Foreskin keratinocyte (primary cell): ENCODE measurements at places on chromosomes 2 and 18.
A peak's percentile ranks its signal among the peaks of the same experiment; 100 is the strongest.

GRCh38 chr2:240997141-240997855 is 1.1 kb upstream of the SNED1 start:
- no peak for DNase-seq

- no peak for DNase-seq
These were observed 166.6 kb downstream of the TNS1 start for GRCh38 chr2:217835931-217836891.

- no peak for DNase-seq
These were observed 49.2 kb upstream of the RNF152 start for GRCh38 chr18:61941948-61942471.

DNA sequence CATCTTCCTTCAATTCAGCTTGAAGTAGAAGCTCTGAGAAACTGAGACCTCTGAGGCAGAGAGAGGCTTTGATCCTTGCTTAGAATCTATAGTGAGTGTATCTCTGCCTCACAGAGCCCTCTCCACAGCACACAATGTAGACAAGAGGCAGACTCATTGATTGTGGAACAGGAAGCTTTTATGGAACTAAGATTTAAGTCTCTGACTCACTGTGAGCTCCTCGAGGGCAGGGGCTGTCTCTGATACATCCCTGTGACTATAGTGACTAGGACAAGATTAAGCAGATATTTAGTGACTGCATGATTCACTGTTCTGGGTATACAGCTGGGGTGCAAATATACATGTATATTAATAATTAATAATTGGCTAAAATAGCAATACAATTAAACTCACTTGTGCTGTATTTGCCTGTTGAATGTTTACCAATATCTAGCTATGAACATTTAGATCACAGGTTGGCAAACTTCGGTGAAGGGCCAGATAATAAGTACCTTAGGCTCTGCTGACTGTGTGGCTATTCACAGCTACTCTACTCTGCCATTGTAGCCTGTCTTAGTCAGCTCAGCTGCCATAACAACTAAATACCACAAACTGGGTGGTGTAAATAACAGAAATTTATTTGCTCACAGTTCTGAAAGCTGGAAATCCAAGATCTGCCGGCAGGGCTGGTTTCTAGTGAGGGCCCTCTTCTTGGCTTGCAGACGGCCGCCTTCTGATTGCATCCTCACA is 54.4 kb downstream of the ARHGEF4 start:
- DNase-seq, result peak; percentile 81

DNA sequence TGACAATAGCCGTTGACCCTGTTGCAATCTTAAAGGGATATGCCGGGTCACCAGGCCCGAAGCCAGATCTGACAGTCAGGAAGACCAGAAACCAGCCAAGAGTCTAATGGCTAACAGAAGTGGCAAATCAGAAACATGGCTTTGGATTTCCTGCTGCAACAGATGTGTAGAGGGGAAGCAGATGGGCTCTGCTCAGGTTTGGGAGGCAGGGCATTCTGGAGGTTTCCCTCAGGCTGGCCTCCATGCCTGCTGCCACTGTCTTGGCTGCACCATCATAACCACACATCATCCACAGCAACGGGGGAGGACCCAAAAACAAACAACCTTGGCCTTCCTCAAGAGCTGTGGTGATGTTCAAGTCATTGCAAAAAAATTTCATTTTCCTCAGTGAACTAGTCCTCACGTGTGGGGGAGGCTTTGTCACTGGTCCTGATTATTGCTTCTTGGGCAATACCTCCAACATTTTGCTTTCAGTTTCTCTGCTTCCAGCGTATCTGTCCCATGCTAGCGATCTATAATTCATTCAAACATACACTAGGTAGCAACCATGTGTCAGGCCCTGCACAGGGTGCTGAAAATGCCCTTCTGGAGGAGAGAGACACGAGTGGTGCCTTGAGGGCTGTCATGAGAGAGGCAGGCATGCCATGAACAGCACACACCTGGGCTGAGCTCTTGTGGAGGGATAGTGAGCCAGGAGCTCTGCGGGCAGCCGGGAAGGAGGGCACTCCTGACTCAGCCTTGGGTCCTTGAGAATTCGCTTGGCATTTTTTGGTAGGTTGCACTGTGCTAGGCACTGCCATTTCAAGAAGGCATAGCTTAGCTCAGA is 48.2 kb upstream of the LGALSL start:
- peak; percentile 55 for DNase-seq

DNA sequence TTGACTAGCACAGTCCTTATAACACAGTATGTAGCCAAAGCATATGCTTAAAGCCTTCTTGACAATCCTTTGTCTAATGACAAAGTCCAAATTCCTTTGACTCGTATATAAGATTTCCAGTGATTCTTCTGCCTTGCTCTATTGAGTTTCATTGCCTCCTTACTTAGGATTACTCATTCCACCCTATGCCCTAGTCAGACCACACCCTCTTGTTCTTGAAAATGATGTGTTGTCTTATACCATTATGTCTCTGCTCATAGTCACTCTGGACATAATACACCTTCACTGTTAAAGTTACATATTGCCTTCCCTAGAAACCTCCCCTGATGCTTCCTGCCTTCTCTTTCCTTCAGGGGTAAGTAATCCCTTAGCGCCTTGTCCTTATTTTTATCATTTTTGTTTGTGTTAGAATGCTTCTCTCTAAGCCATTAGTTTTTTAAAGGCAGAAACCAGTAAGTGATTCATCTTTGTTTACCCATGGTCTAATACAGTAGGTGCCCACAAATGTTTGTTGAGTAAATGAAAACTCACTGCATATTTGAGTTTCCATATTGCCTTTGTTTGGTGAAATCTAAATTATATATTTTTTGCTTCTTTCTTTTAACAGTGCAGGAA is 19.3 kb downstream of the GPD2 start:
- DNase-seq, result peak; percentile 78

- DNase-seq, result no peak
These were observed 34.4 kb downstream of the ZFP36L2 start for GRCh38 chr2:43191947-43192516.
